ENCODE measurements at places on chromosomes 3 and 15.

GRCh38 chr15:38554354-38554753 lies 10.3 kb downstream of the RASGRP1 start:
- no peak for DNase-seq

GRCh38 chr3:66398228-66399025 lies 102.4 kb downstream of the LRIG1 start:
- DNase-seq = no peak

DNA sequence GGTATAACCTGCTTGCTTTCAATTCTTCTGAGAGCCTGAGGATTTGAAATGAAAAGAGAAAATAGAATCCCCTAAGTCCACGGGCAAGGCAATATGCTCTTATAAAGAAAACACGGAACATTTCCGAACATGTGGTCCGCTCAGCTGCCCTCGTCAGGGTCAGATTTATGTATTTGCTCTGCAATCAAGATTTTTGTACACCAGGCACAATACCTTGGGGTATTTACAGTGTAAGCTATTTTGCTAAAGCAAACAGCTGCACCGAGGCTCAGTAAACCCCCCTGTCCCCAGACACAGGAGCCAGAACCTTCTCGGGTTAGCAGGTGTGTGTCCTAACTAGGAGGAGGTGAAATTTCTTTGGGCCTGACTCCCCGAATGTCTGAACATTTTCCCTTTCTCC lies 155.8 kb upstream of the LRIG1 start:
- no peak for DNase-seq

DNA sequence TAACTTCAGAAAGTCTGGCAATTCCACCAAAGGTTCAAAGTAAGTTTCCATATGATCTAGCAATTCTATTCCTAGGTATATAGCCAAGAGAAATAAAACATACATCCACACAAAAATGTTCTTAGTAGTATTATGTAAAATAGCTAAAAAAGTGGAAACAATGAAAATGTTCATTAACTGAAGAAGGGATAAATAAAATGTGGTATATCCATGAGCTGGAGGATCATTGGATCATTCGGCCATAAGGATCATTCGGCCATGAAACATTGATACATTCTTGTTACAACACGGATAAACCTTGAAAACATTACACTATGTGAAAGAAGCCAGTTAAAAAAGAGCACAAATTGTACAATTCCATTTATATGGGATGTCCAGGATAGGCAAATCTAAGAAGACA lies 2.4 kb downstream of the KPNA4 start:
- no peak for DNase-seq

DNA sequence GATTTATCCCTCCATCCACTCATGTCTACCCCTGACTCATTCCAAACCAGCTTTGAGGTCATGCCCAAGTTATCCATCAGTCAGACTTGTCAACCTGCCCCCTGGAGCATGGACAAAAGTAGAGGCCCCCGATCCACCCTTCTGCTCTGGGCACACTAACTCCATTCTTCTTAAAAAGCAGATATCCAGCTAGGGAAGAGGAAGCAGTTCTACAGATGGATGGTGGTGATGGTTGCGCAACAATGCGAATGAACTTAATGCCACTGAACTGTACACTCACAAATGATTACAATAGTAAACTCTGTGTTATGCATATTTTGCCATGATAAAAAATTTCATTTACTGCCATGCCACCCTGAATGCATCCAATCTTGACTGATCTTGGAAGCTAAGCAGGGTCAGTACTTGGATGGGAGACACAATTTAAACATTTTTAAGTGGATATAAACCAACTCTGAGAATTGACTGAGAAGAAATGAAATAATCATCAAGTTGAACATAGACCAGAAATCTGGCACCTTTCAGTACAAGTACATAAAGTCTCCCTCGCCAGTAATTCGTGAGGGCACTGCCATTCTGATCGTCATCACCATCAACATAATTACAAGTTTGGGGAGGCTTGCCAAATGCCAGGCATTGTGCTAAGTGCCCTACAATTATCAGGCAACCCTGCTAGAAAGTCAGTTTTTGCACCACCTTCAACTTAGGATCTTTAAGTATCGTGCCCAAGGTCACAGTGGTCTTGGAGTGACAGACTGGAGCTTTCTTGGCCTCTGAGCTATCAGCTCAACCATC lies 124.8 kb downstream of the ATP10A start:
- DNase-seq = no peak

- DNase-seq = peak; percentile 20
These were observed 257.6 kb upstream of the STT3B start for GRCh38 chr3:31275038-31275572.

DNA sequence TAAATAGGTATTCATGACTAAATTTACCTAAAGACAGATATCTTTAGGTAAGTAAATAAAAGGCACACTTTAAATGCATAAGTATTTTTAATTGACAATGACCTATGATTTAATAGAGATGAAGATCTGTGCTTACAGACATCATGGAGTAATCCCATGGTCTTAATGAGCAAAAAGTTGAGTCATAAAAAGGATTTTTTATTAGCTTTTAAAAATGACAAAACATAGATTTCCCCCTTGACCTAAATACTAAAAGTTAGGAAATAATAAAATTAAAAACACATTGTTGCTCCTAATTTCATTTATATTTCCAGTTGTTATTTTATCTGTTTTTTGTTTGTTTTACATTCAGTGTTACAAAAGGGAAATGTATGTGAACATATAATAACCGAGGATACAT lies 1005.7 kb downstream of the ROBO1 start:
- no peak for DNase-seq

- no peak for DNase-seq
These were observed 89.2 kb downstream of the CGGBP1 start for GRCh38 chr3:87969620-87970019.

GRCh38 chr3:24829629-24830229 lies 335.1 kb upstream of the THRB start:
- no peak for DNase-seq

- DNase-seq = no peak
These were observed 65.0 kb downstream of the SETD2 start for GRCh38 chr3:47098910-47099309.

- no peak for DNase-seq
These were observed 85.7 kb upstream of the MYZAP start for GRCh38 chr15:57505949-57506391.

DNA sequence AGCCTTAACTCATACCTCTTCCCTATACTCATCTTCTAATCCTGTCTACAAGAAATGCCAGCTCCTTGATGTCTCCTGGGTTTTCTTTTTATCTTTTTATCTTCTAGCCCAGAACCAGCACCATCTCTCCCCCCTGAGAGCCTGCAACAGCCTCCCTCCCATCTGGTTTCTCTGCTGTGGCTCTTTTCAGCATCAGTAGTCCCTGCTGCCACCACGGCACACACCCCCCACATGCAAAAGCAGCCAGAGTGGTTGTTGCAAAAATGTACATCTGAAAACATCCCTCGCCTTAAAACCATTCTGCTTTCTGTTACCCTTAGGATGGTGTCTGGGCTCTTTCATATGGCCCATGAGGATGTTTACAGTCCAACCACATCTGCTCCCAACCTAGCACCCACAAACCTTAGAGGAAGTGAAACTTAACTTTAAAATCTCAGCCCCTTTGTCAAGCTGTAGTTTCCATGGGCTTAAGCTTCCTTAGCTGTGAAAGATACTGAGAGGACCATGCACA lies 775 bp downstream of the TTC21A start:
- no peak for DNase-seq

- peak; percentile 38 for DNase-seq
These were observed 9.4 kb downstream of the NAA50 start for GRCh38 chr3:113736548-113737089.

DNA sequence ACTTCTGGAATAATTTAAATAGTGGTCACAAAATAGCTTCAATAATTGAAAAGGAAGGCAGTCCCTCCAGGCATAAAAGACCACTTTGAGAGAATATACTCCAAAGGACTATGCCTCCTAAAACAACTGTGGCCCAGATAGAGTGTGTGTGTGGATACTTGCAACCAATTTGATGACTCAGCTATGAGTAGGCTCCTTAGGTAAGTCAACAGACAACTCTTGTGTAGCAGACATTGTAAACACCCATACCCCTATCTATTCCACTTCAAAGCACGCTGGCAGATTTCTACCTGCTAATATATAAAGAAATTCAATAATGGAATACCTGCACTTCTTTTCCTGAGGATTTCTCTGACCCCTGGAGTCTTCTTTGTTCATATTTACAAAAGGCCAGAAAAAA lies 254.5 kb downstream of the NEK10 start:
- no peak for DNase-seq

GRCh38 chr15:70140543-70141375 lies 43.0 kb upstream of the TLE3 start:
- no peak for DNase-seq

GRCh38 chr3:21544076-21544462 lies 206.9 kb downstream of the ZNF385D start:
- no peak for DNase-seq

- no peak for DNase-seq
These were observed 4.5 kb upstream of the AP2M1 start for GRCh38 chr3:184169896-184170875.

GRCh38 chr15:89111961-89112340 lies 23.7 kb downstream of the ABHD2 start:
- no peak for DNase-seq

DNA sequence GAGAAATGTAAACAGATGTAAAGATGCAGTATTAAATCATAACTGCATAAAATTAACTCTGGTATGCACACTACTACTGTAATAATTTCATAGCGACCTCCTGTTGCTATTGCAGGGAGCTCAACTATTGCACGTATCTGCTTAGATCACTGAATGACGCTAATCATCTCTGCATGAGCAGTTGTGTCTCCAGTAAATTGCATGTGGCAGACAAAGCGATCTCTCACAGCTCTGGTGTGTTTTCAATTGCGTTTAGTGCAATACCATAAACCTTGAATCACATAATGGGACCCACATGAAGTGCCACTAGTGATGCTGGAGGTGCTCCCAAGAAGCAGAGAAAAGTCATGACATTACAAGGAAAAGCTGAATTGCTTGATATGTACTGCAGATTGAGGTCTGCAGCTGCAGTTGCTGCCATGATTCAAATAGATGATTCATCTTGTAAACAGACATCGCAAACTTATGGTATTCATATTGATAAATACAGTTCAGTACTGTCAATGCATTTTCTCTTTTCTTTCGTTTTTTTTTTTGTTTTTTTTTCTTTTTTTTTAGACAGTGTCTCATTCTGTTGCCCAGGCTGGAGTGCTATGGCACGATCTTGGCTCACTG lies 30.2 kb upstream of the LCTL start:
- no peak for DNase-seq

DNA sequence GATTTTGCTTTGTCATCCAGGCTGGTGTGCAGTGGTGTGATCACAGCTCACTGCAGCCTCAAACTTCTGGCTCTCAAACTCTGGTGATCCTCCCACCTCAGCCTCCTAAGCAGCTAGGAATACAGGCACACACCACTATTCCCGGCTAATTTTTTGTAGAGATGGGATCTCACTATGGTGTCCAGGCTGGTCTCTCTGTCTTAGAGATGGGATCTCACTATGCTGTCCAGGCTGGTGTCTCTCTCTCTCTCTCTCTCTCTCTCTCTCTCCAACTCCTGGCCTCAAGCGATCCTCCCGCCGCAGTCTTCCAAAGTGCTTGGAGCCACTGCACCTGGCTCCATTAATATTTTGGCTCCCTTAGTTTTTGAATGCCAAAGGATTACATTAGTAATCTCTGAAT lies 17.7 kb downstream of the USF3 start:
- no peak for DNase-seq

DNA sequence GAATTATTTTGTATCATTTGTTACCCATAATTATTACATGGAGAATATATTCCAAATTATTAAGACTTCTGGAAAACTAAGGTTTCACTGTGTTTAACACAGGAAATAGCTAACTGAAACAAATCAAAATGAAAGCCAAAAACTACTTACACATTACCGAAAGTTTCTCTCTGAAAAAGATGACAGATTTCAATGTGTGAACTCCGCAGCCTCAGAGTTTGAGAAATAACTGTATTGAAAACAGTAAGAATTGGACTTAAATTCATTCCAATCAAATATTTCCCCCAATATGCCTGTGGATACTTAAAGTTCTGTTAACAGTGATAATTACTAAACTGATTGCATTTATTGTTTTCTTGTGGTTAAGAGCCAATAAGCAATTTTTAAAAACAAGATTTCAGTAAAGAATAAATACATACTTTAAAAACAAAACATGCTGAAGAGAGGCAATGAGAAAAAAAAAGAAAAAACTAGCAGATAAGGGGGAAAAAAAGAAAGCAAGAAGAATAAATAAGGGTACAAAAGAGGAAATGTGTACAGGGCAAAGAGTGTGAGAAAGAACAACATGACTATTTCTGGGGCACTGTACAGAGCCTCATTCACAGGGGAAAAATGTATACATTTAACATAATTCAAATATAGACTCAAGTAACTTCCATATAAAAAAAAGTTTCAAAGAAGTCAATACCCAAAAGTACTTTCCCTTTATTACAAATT lies 30.7 kb downstream of the DENND4A start:
- DNase-seq = no peak
